Left ventricle myocardium inferior (tissue), 1 donor: ENCODE measurements at places on chromosomes 6 and 20. TPM values are rescaled to one million over a fixed set of nuclear protein-coding genes. Genes with fewer than 3 reads are reported as not detected.

GRCh38 chr6:41917528-41917927, 3.4 kb downstream of the MED20 start:
- H3K27me3 ChIP-seq = no peaks in the 10 kb centered on the region
- peaks cover 68% of the 10 kb centered on the region for H3K4me1 ChIP-seq
- peak overlapping the region; percentile 27 for H3K27ac ChIP-seq
- H3K4me3 ChIP-seq = no peak overlapping the region
- DNase-seq = no peak

DNA sequence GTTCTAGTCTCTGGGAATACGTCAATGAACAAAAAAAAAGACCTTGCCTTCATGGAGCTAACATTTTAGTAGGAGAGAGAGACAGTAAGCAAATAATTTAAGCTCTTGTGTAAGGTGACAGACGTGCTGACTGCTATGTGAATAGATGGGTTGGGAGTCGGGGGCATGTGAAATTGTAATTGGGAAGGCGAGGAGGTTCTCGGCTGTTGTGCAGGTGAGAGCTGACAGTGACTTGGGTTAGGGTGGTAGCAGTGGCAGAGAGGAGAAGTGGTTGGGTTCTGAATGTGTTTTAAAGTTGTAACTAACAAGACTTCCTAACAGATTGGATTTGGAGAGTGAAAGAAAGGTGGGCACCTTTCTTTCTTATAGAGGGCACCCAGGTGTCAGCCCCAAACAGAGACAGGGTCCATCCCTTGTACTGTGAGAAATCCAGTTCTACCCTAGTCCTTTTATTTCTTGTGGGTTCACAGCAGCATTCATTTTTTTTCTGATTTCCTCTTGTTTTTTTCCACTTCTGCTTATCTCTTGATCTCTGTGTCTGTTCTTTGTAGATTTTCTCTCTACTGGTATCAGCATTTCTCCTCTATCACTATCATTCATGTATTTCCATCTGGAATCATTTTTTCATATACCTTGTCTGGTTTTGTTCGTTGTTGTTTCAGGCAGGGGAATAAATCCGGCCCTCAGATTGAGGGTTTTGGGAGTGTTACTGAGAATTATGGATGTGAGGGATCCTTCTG, 15.4 kb upstream of the MYLK2 start:
- no peak for DNase-seq
- H3K4me1 ChIP-seq = peaks cover 6% of the 10 kb centered on the region
- H3K36me3 ChIP-seq = no peaks in the 10 kb centered on the region
- H3K27me3 ChIP-seq = no peaks in the 10 kb centered on the region

GRCh38 chr6:117448732-117449485, 23.2 kb upstream of the ROS1 start:
- no peaks in the 10 kb centered on the region for H3K36me3 ChIP-seq
- H3K4me3 ChIP-seq = no peak overlapping the region
- no peak for DNase-seq
- no peak overlapping the region for H3K27ac ChIP-seq

C20orf144 gene
- total RNA-seq = not detected

- H3K4me3 ChIP-seq = no peak overlapping the region
- DNase-seq = peak; percentile 19
- H3K36me3 ChIP-seq = no peaks in the 10 kb centered on the region
- peaks cover 18% of the 10 kb centered on the region for H3K4me1 ChIP-seq
Measured at GRCh38 chr6:46772762-46773161, 20.4 kb upstream of the MEP1A start.

GRCh38 chr20:6623989-6624388, 143.5 kb upstream of the BMP2 start:
- H3K4me1 ChIP-seq = no peaks in the 10 kb centered on the region
- no peak overlapping the region for H3K27ac ChIP-seq
- H3K4me3 ChIP-seq = no peak overlapping the region
- DNase-seq = no peak
- H3K36me3 ChIP-seq = no peaks in the 10 kb centered on the region

- no peaks in the 10 kb centered on the region for H3K27me3 ChIP-seq
- no peaks in the 10 kb centered on the region for H3K4me1 ChIP-seq
- no peaks in the 10 kb centered on the region for H3K36me3 ChIP-seq
- H3K27ac ChIP-seq = no peak overlapping the region
- no peak overlapping the region for H3K4me3 ChIP-seq
Measured at GRCh38 chr6:11876934-11877433, 98.4 kb upstream of the ADTRP start.

HLA-DQB1 gene
- 2.0 TPM for total RNA-seq

DNA sequence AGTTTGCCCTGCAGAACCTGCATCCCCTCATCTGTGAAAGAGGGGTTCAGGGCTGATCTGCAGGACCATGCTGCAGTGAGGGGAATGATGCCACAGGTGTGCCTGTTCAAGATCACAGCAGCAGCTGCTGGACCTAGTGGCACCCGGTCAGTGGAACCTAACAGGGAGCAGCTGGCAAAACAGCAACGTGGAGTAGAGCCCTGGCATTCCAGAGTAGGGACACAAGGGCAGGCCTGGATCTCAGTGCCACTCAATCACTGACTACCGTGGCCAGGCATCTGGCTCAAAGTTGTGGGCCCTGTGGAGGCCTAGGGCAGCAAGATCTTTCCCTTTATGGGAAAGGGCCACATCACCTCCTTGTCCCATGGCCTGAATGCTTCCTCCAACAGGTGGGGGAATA, 62.2 kb downstream of the INSM1 start:
- no peak overlapping the region for H3K4me3 ChIP-seq
- DNase-seq = no peak
- H3K27me3 ChIP-seq = no peaks in the 10 kb centered on the region
- H3K4me1 ChIP-seq = no peaks in the 10 kb centered on the region

- H3K4me3 ChIP-seq = no peak overlapping the region
- H3K27me3 ChIP-seq = no peaks in the 10 kb centered on the region
- peaks cover 8% of the 10 kb centered on the region for H3K4me1 ChIP-seq
- no peaks in the 10 kb centered on the region for H3K36me3 ChIP-seq
Measured at GRCh38 chr6:119171864-119172588, 93.6 kb upstream of the FAM184A start.

ELOVL4 gene
- 0.19 TPM for total RNA-seq

DNA sequence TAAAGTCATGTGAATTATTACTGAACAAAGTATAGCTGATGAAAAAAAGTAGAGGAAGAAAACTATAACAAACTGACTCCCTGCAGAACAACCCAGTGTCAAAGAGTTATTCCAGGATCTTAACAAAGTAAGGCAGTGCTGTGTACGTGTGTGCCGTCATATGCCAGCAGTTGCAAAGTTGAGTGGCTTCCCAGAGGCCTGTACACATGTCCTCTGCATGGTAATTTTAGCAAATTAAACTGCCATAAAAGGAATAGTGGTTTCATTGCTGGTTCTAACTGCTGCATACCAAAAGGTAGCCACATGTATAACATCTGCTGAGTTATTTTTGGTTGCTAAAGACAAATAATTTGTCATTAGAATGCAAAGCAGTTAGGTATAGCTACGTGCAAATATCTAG, 44.8 kb downstream of the RIPOR2 start:
- H3K27me3 ChIP-seq = no peaks in the 10 kb centered on the region
- H3K36me3 ChIP-seq = no peaks in the 10 kb centered on the region
- DNase-seq = no peak
- H3K27ac ChIP-seq = no peak overlapping the region
- no peaks in the 10 kb centered on the region for H3K4me1 ChIP-seq
- H3K4me3 ChIP-seq = no peak overlapping the region

DNA sequence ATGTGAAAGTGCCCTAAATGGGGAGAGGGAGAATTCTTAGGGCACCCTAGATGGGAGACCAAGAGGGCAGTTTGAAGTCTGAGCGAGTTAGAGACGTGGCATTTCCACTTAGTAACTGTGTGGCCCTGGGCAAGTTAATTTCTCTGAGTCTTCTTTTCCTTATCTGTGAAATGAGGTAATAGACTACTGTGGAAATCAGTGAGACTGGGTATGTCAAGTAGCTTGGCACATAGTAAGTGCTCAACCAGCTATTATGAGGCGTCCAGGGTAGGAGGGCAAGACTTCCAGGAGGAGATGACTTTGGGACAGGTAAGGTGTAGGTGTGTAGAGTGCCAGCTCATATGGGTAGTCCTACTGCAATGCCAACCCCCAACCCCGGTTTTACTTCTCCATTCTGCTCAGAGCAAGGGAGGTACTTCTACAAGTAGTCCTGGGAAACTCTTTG, 770 bp downstream of the KIF3B start:
- H3K36me3 ChIP-seq = no peaks in the 10 kb centered on the region
- DNase-seq = no peak
- peak overlapping the region; percentile 99 for H3K4me3 ChIP-seq
- peak overlapping the region; percentile 87 for H3K27ac ChIP-seq

GRCh38 chr6:33949877-33950435, 146.2 kb upstream of the MLN start:
- no peaks in the 10 kb centered on the region for H3K36me3 ChIP-seq
- peaks cover 94% of the 10 kb centered on the region for H3K27me3 ChIP-seq
- H3K27ac ChIP-seq = no peak overlapping the region
- DNase-seq = no peak
- no peaks in the 10 kb centered on the region for H3K4me1 ChIP-seq

DNA sequence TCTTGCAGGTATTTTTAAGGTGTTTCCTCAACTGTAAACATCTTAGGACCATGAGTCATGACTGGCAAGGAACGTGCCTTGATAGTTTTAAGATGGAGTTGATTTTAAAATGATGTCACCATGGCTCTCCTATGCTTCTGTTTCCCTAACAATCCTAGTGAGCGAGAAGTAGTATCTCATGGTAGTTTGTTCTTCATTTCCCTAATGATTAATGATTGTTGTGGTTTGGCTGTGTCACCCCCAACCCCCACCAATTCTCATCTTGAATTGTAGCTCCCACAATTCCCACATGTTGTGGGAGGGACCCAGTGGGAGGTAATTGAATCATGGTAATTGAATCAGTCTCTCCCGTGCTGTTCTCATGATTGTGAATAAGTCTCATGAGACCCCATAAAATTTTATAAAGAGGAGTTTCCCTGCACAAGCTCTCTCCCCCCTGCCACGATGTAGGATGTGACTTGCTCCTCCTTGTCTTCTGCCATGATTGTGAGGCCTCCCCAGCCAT, 16.8 kb upstream of the BNIP5 start:
- H3K27me3 ChIP-seq = peaks cover 78% of the 10 kb centered on the region
- no peak for DNase-seq
- no peak overlapping the region for H3K4me3 ChIP-seq
- no peak overlapping the region for H3K27ac ChIP-seq

GRCh38 chr6:13445005-13445743, 42.2 kb downstream of the GFOD1 start:
- peak overlapping the region; percentile 16 for H3K4me3 ChIP-seq
- no peaks in the 10 kb centered on the region for H3K36me3 ChIP-seq
- peaks cover 90% of the 10 kb centered on the region for H3K4me1 ChIP-seq
- peak; percentile 65 for DNase-seq
- H3K27ac ChIP-seq = peak overlapping the region; percentile 78

- no peaks in the 10 kb centered on the region for H3K4me1 ChIP-seq
- no peaks in the 10 kb centered on the region for H3K36me3 ChIP-seq
- no peak for DNase-seq
- no peak overlapping the region for H3K27ac ChIP-seq
- H3K4me3 ChIP-seq = no peak overlapping the region
Measured at GRCh38 chr6:115618256-115618655, 442.4 kb downstream of the FRK start.

GRCh38 chr20:57437672-57438330, 46.6 kb downstream of the RBM38 start:
- no peak for DNase-seq
- peaks cover 86% of the 10 kb centered on the region for H3K4me1 ChIP-seq
- H3K36me3 ChIP-seq = no peaks in the 10 kb centered on the region
- H3K4me3 ChIP-seq = no peak overlapping the region
- H3K27ac ChIP-seq = peak overlapping the region; percentile 64
- H3K27me3 ChIP-seq = no peaks in the 10 kb centered on the region

GRCh38 chr6:134658596-134658995, 291.3 kb downstream of the ALDH8A1 start:
- no peaks in the 10 kb centered on the region for H3K36me3 ChIP-seq
- DNase-seq = no peak
- H3K4me3 ChIP-seq = no peak overlapping the region

DNA sequence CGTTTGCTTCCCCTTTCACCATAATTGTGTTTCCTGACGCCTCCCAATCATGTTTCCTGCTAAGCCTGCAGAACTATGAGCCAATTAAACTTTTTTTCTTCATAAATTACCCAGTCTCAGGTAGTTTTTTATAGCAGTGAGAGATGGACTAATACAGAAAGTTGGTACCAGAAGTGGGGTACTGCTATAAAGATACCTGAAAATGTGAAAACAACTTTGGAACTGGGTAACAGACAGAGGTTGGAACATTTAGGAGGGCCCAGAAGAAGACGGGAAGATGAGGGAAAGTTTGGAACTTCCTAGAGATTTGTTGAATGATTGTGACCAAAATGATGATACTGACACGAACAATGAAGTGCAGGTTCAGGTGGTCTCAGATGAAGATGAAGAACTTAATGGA, 1058.6 kb upstream of the CITED2 start:
- DNase-seq = no peak
- no peak overlapping the region for H3K27ac ChIP-seq
- H3K27me3 ChIP-seq = no peaks in the 10 kb centered on the region
- H3K4me1 ChIP-seq = peaks cover 6% of the 10 kb centered on the region
- H3K36me3 ChIP-seq = no peaks in the 10 kb centered on the region

DNA sequence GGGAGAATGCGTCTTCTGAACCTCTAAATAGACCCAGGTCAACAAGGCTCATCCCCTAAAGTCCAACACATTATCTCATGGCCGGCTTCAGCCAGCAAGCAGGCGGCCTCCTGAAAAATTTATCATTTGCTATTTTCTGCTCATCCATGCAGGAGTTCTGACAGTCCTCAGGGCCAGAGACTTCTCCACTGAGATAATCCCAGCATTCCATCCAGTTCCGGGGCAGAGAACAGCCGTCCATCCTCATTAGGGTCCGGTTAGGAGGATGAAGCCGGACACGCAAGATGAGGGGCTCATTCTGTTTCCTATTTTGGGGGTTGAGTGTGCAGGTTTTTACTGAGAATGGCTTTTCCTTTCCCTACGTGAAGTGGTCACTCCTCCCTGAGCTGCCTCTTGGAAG, 258.1 kb downstream of the PREX1 start:
- no peaks in the 10 kb centered on the region for H3K4me1 ChIP-seq
- no peak overlapping the region for H3K4me3 ChIP-seq
- peaks cover 41% of the 10 kb centered on the region for H3K27me3 ChIP-seq
- DNase-seq = no peak

GRCh38 chr6:81612136-81612535, 140.3 kb downstream of the TENT5A start:
- no peaks in the 10 kb centered on the region for H3K36me3 ChIP-seq
- H3K27me3 ChIP-seq = no peaks in the 10 kb centered on the region
- no peak overlapping the region for H3K4me3 ChIP-seq
- no peak for DNase-seq
- H3K27ac ChIP-seq = no peak overlapping the region
